ENCODE measurements at places on chromosomes 6 and 20. TPM values are rescaled to one million over a fixed set of nuclear protein-coding genes. Genes with fewer than 3 reads are reported as not detected.

The LY6G6C gene
- 0.21 TPM for total RNA-seq

The ATXN1 gene
- 8.8 TPM for total RNA-seq

The AURKA gene
- total RNA-seq = 103 TPM

DNA sequence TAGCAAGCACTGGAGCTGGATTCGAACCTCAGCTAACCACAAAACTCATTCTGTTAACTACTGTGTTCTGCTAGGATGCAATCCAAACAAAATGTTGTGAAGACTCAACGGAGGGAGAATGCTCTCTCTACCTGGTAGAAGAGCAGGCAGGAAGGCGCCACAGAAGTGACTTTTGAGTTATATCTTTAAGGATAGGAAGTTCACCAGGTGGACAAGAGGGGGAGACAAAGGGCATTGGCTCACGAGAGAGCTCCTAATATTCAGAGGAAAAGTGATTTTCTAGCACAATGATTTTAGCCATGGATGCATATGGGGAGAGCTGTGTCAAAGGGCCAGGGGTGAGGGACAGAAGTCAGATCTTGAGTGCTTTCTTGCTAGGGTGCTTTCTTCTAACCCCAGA lies 108.4 kb upstream of the MAFB start:
- DNase-seq = no peak

GRCh38 chr6:152110886-152111820 lies 303.7 kb downstream of the ESR1 start:
- no peak for DNase-seq

DNA sequence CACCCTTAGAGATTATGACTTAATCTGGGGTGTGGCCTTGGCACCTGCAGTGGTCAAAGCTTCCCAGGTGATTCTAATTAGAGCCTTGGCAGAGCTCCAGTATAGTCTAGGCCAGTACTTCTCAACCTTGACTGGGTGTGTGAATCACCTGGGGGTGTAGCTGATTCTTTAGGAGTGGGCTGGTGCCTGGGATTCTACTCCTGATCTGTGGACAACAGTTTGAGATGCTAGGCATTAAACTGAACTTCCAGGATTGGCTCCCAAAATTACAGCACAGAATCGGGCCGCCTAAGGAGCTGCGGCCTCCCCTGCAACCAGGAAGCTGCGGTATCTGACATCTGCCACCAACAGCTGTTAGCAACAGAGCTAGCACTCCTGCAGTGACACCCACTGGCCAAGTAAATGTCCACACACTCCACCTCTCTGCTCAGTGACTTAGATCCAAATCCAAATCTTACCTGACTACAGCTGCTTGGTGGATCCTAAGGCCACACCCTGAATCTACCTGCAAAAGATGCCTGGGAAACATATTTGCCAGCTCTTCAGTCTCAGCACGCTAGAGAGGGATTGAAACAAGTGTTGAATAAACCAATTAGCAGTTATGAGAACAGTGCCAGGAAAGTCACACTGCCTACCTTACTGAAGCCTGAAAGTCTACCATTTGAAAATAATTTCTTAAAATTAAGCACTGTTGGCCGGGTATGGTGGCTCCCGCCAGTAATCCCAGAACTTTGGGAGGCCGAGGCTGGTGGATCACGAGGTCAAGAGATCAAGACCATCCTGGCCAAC lies 126.7 kb downstream of the UNC5CL start:
- DNase-seq = peak; percentile 53
